Tibial nerve (tissue), 4 donors: ENCODE measurements at places on chromosomes 1 and 21. TPM values are rescaled to one million over a fixed set of nuclear protein-coding genes. Genes with fewer than 3 reads are reported as not detected.

The LAMC2 gene
- 11.9 TPM for total RNA-seq

The PTPN7 gene
- total RNA-seq = 13.8 TPM

The MYOG gene
- total RNA-seq = not detected

The ADAM30 gene
- total RNA-seq = not detected

The MCL1 gene
- 306 TPM for total RNA-seq

The PROK1 gene
- total RNA-seq = 1.2 TPM

The LIPI gene
- not detected for total RNA-seq

The ZYG11A gene
- total RNA-seq = not detected
